ENCODE measurements at places on chromosomes 2 and 18. TPM values are rescaled to one million over a fixed set of nuclear protein-coding genes. Genes with fewer than 3 reads are reported as not detected.

- DNase-seq = no peak
- no peaks in the 10 kb centered on the region for H3K36me3 ChIP-seq
- H3K27ac ChIP-seq = no peak overlapping the region
- no peaks in the 10 kb centered on the region for H3K4me1 ChIP-seq
- no peak overlapping the region for H3K4me3 ChIP-seq
These were observed 94.4 kb upstream of the RBBP8 start for GRCh38 chr18:22838639-22839277.

DNA sequence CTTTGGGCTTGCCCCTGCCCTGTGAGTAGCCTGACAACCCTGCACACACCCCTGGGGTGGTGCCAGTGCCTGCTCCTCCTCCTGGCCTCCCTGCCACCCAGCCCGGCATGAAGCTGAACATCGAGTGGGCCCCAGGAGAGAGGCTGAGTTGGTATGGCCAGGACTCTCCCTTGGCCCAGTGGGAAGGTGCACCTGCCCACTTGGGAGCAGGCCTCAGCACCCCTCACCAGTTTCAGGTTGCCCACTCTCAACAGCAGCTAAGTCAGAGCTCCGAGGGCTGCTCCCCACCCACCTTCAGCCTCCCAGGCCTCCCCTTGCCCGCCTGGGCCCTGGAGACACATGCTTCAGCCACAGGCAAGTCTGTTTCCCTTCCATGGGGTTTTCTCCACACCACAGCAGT is 203.1 kb downstream of the KLHL29 start:
- DNase-seq = no peak
- H3K4me3 ChIP-seq = no peak overlapping the region
- no peak overlapping the region for H3K27ac ChIP-seq

DNA sequence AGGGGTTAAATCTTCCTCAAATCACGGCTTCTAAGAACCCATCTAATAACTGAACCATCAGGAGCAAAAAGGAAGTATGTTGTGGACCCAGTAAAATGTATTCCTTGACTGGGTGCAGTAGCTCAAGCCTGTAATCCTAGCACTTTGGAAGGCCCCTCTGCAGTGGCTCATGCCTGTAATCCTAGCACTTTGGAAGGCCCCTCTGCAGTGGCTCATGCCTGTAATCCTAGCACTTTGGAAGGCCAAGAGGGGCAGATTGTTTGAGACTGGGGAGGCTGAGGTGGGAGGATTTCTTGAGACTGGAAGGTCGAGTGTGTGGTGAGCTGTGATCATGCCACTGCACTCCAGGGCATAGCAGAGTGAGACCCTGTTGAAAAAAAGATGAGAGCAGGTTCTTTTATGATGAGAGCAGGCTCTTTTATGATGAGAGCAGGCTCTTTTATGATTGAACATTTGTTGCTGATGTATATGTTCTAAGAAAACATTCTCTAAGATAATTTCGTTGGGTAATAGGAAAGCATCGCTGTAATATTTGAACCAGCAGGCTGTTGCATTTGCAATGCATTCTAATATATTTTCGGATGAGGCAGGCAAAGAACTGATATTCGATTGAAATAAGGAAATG is 3.5 kb upstream of the PARD6G start:
- peaks cover 19% of the 10 kb centered on the region for H3K27me3 ChIP-seq
- H3K4me1 ChIP-seq = peaks cover 2% of the 10 kb centered on the region
- H3K36me3 ChIP-seq = no peaks in the 10 kb centered on the region
- no peak overlapping the region for H3K4me3 ChIP-seq
- no peak overlapping the region for H3K27ac ChIP-seq

GRCh38 chr18:79779021-79779699 is 18.6 kb upstream of the KCNG2 start:
- peaks cover 27% of the 10 kb centered on the region for H3K27me3 ChIP-seq
- no peak for DNase-seq
- no peak overlapping the region for H3K27ac ChIP-seq
- no peaks in the 10 kb centered on the region for H3K36me3 ChIP-seq
- no peak overlapping the region for H3K4me3 ChIP-seq
- no peaks in the 10 kb centered on the region for H3K4me1 ChIP-seq

DNA sequence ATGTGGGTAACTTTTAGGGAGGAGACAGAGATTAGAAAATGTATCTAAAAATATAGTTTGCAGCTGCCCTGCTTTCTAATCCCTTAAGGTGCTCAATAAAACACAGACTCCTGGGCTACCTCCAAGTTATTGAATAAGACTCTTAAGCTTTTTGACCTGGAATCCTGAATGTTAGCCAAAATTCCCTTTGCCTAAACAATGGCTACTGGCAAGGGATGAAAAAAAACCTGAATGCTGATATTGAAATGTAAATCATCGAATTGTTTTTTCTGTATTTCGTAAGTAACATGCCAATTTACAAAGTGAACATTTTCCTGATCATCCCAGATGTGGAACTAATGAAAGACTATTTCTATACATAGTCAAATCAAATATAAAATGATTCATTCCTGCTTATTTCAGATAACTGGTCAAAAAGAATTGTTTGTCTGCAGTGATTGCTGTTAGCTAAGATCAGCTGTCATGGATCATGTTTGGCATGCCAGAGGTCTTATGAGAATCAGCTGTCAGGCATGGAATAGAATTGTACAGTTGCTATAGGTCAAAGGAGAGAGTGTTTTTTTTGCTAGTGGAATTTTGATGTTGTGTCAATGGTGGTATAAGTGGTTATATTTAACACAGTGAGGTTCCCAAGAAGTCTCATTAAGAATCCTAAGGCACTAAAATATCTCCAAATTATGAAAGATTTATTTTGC is 363.6 kb upstream of the CWC22 start:
- H3K27me3 ChIP-seq = no peaks in the 10 kb centered on the region
- no peak overlapping the region for H3K27ac ChIP-seq
- H3K36me3 ChIP-seq = no peaks in the 10 kb centered on the region
- H3K4me3 ChIP-seq = no peak overlapping the region

- no peak for DNase-seq
- H3K4me3 ChIP-seq = no peak overlapping the region
- no peak overlapping the region for H3K27ac ChIP-seq
- H3K4me1 ChIP-seq = no peaks in the 10 kb centered on the region
- H3K36me3 ChIP-seq = no peaks in the 10 kb centered on the region
These were observed 287.1 kb downstream of the SLC4A3 start for GRCh38 chr2:219914577-219914976.

GRCh38 chr18:38923126-38923525 is 1357.5 kb upstream of the CELF4 start:
- H3K4me3 ChIP-seq = no peak overlapping the region
- no peak for DNase-seq
- no peak overlapping the region for H3K27ac ChIP-seq
- peaks cover 19% of the 10 kb centered on the region for H3K27me3 ChIP-seq
- no peaks in the 10 kb centered on the region for H3K36me3 ChIP-seq

GRCh38 chr18:70421471-70422390 is 132.9 kb downstream of the SOCS6 start:
- H3K4me3 ChIP-seq = no peak overlapping the region
- H3K36me3 ChIP-seq = no peaks in the 10 kb centered on the region
- peaks cover 12% of the 10 kb centered on the region for H3K4me1 ChIP-seq
- H3K27ac ChIP-seq = no peak overlapping the region

- peaks cover 4% of the 10 kb centered on the region for H3K27me3 ChIP-seq
- no peaks in the 10 kb centered on the region for H3K4me1 ChIP-seq
- no peak overlapping the region for H3K4me3 ChIP-seq
- no peak overlapping the region for H3K27ac ChIP-seq
- H3K36me3 ChIP-seq = no peaks in the 10 kb centered on the region
These were observed 369.8 kb upstream of the ST6GAL2 start for GRCh38 chr2:107255744-107256143.

- H3K4me1 ChIP-seq = peaks cover 8% of the 10 kb centered on the region
- H3K4me3 ChIP-seq = no peak overlapping the region
- no peak overlapping the region for H3K27ac ChIP-seq
These were observed 39.2 kb upstream of the ACTR3 start for GRCh38 chr2:113850687-113851086.

DNA sequence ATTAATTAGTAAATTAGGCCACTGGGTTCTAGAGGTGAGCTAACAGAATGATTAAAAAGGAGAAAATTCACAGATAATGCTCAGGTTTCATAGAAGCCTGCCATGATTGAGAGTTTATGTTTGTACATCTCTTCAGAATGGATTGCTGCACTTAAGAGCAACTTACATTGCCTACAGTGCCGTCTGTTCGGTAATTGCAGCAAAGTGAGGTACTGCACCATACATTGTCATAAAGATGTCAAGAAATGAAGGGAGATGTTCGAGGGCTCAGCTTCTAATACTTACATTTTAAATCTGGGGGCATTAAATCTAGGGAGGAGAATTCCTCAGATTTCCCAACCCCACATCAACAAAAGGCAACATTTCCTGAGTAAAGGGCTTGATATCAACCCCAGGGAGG is 976.2 kb upstream of the FANCL start:
- no peaks in the 10 kb centered on the region for H3K4me1 ChIP-seq
- no peaks in the 10 kb centered on the region for H3K36me3 ChIP-seq
- no peak overlapping the region for H3K27ac ChIP-seq
- no peak for DNase-seq
- peaks cover 3% of the 10 kb centered on the region for H3K27me3 ChIP-seq

GRCh38 chr2:217223222-217223930 is 363.5 kb upstream of the TNP1 start:
- H3K4me3 ChIP-seq = no peak overlapping the region
- peaks cover 44% of the 10 kb centered on the region for H3K4me1 ChIP-seq

GRCh38 chr2:85327160-85327821 is 498 bp downstream of the TGOLN2 start:
- no peaks in the 10 kb centered on the region for H3K27me3 ChIP-seq
- H3K27ac ChIP-seq = peak overlapping the region; percentile 99
- peak overlapping the region; percentile 94 for H3K4me3 ChIP-seq
- peaks cover 35% of the 10 kb centered on the region for H3K4me1 ChIP-seq
- DNase-seq = peak; percentile 56

GRCh38 chr2:23460228-23460627 is 75.2 kb downstream of the KLHL29 start:
- H3K27ac ChIP-seq = no peak overlapping the region
- DNase-seq = no peak
- no peak overlapping the region for H3K4me3 ChIP-seq
- H3K27me3 ChIP-seq = peaks cover 25% of the 10 kb centered on the region
- peaks cover 1% of the 10 kb centered on the region for H3K4me1 ChIP-seq

DNA sequence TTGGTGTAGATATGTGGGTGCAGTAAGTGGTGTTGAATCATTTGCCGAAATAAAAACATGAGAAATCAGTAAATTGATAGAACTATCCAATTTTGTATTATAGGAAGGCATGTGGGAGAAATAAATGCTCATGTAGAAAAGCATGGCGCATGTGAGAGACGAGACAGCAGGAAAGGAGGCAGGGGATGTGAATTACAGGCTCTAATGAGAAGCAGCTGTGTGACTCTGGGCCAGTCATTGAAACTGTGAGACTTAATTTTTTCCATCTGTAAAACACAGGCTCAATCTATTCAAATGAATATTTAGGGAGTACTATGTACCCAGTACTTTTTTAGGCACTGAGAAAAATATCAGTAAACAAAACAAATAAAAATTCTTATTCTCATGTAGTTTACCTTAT is 42.6 kb upstream of the MAP3K20 start:
- DNase-seq = no peak
- H3K36me3 ChIP-seq = no peaks in the 10 kb centered on the region
- no peak overlapping the region for H3K4me3 ChIP-seq
- H3K27ac ChIP-seq = no peak overlapping the region

GRCh38 chr2:73828389-73828817 is 358 bp upstream of the STAMBP start:
- no peaks in the 10 kb centered on the region for H3K27me3 ChIP-seq
- peak overlapping the region; percentile 96 for H3K27ac ChIP-seq
- H3K4me1 ChIP-seq = peaks cover 41% of the 10 kb centered on the region
- H3K36me3 ChIP-seq = peaks cover 22% of the 10 kb centered on the region
- DNase-seq = no peak

DNA sequence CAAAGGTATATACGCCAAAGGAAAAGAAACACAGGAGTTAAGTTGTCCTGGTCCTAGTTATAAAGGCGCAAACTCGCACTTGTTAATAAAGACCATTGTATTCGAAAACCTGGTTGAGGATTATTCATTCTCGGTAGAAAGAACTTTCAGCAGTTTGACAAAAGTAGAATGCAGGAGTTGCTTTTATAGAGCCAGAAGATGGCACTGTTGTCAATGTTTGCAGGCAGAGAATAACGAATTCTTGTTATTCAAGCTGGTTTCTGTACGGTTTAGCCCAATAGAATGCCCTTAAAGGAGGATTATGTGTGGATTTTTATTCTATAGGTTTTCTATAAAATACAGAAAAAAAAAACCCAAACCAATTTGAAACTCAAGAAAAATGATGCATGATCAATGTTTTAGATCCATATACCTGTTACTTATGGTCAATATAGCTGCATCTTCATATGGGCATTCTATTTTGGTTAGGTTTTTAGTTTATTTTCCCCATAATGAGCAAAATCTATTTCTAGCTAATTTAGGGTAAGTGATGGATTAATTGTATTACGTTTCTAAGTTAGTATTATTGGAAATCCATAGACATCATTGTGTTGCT is 510.3 kb downstream of the PLCL1 start:
- no peak overlapping the region for H3K4me3 ChIP-seq
- H3K4me1 ChIP-seq = peaks cover 2% of the 10 kb centered on the region
- H3K27ac ChIP-seq = no peak overlapping the region
- DNase-seq = no peak
- H3K36me3 ChIP-seq = no peaks in the 10 kb centered on the region

DNA sequence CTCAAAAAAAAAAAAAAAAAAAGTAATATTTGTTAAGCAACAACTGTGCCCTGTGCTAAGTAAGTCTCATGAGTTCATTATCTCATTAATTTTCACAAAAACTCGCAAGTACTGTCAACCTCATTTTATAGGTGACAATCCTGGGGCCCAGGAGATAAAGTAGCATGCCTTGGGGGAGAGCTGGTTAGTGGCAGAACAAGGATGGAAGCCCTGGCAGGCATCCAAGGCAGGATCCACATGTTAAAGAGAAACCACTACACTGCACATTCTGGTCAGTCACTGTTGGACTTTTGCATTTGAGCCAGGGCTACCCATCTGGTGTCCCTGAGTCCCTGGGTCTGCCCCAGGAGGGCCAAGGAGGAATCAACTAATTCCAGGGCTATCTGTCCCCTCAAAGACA is 54.6 kb downstream of the ZFP36L2 start:
- H3K27me3 ChIP-seq = no peaks in the 10 kb centered on the region
- no peak overlapping the region for H3K4me3 ChIP-seq
- no peak for DNase-seq
- peak overlapping the region; percentile 68 for H3K27ac ChIP-seq
- H3K4me1 ChIP-seq = peaks cover 73% of the 10 kb centered on the region

DNA sequence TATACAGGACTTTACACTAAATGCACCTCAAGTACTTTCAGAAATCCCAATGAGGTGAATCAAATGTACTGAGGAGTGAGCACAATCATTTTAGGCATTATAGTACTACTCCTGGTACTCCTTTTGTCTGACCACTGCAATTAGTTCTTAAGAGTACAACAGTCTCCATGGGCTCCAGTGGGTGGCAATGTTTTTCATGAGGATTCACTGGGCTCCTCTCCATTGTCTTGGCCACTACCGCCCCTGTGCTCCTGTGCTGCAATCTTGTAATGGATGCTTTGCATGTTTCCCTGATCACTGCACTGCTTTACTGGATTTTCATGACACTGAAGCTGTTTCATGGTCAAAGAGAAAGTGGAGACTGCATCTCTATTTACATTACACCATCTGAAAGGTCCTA is 268.5 kb upstream of the ZSWIM2 start:
- H3K36me3 ChIP-seq = no peaks in the 10 kb centered on the region
- H3K27ac ChIP-seq = no peak overlapping the region
- no peak overlapping the region for H3K4me3 ChIP-seq
- DNase-seq = no peak

MYO7B gene
- total RNA-seq = 0.88 TPM

PLB1 gene
- 1.4 TPM for total RNA-seq

PSMA8 gene
- total RNA-seq = 3.3 TPM

SOX11 gene
- not detected for total RNA-seq

CD207 gene
- not detected for total RNA-seq

SYT4 gene
- total RNA-seq = not detected

VWC2L gene
- not detected for total RNA-seq

CYTIP gene
- 304 TPM for total RNA-seq

CNTNAP5 gene
- not detected for total RNA-seq

Measured in activated naive CD8-positive, alpha-beta T cell treated with anti-CD3 and anti-CD28 coated beads for 36 hours (primary cell).